ENCODE measurements at places on chromosomes 3 and 15.

GRCh38 chr3:55623786-55624185, 136.7 kb upstream of the WNT5A start:
- DNase-seq: no peak

- DNase-seq: no peak
Measured at GRCh38 chr3:21328711-21329390, 422.2 kb downstream of the ZNF385D start.

DNA sequence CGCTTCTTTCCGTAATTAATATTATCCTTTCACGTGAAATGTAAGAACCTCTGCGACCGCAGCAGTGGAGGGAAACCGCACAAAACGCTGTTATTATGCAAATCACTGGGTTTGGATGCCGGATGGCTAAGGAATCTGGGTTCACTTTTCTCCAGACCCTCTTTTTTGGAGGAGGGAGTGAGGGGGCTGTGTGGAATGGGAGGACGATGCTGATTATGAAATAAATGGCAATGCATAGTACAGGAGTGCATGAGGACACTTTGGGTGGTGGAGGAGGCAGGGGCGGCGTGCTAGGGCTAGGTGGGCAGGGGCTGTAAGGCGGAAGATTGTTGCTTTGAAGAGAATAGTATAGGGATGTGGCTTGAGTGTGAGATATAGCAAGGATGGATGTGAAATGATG, 1.8 kb downstream of the CADM2 start:
- no peak for DNase-seq

DNA sequence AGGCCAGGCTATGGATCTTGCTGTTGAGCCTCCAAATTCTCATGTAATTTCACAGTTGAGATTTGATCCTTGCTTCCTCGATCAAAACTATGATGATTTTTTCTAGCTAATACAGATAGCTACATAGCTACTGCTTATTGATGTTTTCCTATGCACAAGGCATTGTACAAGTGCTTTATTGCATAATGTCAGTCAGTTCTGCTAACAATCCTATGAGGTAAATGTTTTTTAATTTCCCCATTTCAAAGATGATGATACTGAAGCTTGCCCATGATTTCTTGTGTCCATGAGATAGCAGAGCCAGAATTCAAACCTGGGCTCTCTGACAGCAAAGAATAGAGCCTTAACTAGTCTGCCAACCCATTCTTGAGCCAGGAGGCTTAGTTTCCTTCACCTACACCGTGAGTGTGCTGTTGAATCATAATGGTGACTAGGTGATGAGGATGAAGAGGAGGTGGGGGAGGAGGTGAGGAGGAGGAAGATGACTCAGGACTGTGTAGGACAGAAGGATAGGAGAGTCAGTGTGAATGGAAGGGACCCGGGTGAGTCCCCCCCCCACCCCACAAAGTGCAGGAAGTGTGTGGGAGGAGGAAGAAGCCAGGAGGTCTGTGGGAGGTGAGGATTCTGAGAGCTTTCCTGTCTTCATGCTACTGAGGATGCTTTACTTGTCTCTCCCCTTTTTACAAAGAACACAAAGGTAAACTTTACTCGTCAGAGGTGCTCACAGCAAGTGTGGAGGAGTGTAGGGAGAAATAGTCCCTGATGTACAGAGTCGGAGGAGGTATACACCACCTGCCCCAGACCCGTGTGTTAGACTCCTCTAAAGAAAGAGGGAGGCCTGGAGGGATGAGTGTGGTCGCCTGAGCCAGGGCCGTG, 3.6 kb downstream of the TAGLN3 start:
- DNase-seq: no peak

GRCh38 chr3:49134471-49135265, 1.8 kb upstream of the LAMB2 start:
- no peak for DNase-seq

DNA sequence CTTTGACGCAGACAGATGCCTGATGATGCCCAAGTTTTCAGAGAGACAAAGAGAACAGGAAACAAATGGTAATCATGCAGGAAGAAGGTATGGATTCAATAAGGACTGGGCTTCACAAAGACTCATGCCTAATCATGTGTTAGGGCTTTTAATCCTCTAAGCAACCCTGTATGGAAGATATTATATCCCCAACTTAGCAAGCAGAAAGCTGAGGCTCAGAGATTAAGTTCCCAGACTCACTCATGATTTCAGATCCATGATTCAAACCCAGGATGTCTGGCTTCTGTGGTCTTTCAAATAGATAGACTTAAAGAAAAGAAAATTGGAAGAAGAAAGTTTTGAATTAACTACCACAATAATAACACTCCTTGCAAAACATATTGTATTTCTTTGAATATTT, 4.1 kb upstream of the CLASP2 start:
- DNase-seq: no peak

GRCh38 chr15:75508840-75509532, 57.5 kb upstream of the SIN3A start:
- no peak for DNase-seq
